ENCODE measurements at places on chromosomes 16 and 17.

GRCh38 chr17:28505986-28506665, at the start of gene FOXN1:
Gene FOXN1, plus strand, starts transcription at chr17:28506348. Its CDS starts 17,622 bp downstream, at chr17:28523970.
- no peak for DNase-seq

DNA sequence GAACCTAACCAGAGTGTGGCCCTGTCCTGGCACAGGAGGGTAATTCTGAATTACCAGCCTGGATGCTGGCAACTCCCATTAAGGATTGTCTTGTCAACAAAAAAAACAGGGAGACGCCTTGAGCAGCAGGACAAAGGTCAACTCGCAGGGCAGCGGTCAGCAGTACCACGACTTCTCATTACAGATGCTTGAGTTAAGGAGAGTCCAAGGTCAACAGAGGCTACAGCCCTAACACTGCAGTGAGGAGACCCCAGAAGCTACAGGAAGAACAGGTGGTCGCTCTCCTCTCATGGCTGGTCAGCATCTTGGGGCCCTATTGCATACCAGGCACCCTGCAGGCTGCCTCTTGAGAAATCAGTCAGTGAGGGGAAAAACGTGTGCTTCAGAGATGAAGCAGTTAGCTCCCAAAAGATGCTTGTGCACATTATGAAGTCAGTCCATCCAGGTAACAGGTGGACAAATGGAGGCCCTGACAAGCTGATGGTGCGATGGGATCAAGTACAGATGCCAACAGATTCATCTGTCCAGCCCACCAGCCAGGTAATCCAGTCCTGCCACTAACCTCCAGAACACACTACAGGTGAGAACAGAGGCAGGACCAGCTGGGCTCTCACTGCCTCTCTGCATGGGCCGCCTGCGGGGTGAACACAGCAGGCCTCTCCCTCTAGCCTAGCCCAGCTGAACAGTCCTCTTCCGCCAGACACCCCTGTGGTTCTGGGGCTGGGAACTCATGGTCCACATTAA, 4.2 kb downstream of the CSNK1D start:
- DNase-seq = no peak

- DNase-seq = no peak
Measured at GRCh38 chr16:55297062-55297909, 26.7 kb upstream of the IRX6 start.

DNA sequence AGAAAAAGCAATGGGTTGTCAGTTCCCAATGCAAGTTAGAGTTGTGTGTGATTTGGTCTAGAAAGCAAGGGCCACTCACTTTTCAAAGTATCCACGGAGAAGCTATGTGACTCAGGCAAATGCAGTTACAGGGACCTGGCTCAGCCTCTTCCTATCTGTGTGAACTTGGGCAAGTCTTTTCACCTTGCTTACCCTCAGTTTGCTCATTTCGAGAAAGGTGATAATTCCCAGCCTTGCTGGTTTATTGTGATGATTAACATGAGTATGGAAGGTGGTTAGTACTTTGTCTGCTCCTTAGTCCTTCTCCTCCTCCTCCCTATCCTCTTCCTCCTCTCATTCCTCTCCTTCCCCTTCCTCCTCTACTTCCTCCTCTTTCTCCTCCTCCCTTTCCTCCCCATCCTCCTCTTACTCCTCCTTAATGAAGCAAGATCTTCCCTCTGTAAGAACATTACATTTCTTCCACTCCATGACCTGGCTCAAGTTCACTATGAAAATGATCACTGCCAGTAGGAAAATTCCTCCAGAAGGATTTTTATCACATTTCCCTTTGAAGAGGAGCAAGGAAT, 204.0 kb downstream of the GRIN2A start:
- DNase-seq = no peak

- no peak for DNase-seq
Measured at GRCh38 chr16:28842696-28843095, 3.5 kb downstream of the TUFM start.

GRCh38 chr17:65456368-65457151, 104.9 kb downstream of the AXIN2 start:
- no peak for DNase-seq

DNA sequence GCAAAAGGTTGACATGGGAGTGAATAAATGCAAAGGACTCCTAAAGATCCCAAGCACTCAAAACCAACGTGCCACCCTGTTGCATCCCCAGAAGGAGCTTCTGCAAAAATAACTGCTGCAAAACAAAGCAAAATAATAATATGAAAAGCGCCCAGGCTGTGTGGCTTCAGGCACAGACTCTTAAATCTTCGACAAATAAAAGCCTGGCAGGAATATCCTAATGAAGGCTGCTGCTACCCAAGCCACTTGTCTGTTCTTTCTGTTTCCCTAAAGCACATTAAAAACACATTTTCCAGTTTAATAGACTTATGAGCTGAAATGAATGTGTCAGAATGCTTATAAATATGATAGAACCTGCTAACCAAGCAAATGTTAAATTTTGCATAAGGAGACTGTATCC, 154.0 kb downstream of the SLC39A11 start:
- no peak for DNase-seq

DNA sequence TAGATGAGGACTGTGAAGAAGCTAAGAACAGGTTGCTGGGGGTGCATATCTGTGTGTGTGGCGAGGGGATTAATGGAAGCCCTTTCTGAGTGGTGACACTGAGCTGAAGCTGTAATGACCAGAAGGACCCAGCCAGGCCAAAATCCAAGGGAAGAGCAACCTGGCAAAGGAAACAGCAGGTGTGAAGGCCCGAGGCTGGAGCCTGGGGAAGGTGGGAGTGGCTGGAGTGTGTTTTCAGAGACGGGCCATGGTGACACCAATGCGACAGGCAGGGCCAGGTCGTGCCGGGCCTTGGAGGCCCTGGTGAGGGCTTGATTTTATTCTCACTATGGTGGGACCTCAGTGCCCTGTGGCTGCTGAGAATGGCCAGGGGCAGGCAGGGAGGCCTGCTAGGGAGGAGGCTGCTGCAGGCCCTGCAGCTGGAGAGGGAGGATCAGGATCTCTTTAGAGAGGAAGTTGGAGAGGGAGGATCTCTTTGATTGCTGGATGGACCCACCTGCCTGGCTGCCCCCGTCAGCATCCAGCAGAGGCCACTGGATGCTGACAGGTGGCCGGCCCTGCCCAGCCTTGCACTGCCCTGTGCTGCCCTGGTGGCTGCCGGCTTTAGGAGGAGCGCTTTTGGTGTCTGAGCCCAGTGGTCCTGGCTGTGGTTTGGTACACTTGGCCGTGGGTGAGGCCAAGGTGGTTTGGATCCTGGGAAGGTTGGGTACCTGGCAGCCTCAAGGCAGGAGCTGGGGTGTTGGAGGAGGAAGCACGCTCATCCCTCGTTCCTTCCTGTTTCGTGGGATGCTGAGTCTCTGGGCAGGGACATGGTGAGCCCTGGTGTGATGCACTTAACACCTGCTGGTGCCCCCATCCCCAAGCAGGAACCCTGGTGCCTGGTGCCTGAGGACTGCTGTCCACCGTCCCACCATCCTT, 188.3 kb downstream of the SEC14L1 start:
- DNase-seq = no peak

DNA sequence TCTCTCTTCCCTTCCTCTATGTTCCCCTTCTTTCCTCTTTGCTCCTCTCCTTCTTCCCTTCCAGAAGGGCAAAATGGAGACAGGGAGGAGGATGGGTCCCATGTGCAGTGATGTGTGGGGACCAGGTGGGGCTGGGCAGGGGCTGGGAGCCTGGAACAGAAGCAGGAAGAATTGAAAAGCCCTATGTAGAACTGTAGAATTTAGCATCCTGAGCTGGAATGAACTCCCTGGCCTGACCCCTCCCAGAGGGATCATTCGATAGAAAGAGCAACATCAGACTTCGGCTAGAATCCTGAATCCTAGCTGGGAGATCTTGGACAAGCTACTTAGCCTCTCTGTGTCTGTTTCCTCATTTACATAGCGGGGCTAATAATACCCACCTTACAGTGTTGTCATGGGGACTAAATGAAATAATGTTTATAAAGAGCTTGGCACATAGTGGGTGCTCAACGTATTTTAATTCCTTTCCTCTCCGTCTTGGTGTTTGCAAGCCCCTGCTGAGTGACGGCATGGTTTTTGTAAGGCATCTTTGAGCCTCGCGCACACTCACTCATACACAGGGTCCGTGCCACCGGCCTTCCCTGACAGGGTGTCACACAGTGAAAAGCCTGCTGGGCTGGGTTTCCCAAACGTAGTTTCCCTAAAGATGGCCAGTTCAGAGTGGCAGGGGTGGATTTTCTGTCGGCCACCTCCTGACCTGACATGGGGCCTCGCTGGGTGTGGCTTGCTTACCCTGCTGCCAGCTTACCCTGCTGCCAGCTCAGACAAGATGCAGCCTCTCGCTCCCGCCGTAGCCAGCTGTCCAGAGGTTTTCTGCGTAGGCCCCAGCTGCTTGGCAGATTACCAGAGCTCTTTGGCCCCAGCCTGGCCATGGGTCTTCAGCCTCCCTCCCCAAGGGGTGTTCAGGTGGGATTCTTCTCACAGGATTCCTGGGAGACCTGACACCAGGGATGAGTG, 6.1 kb upstream of the ARHGAP23 start:
- DNase-seq = no peak

DNA sequence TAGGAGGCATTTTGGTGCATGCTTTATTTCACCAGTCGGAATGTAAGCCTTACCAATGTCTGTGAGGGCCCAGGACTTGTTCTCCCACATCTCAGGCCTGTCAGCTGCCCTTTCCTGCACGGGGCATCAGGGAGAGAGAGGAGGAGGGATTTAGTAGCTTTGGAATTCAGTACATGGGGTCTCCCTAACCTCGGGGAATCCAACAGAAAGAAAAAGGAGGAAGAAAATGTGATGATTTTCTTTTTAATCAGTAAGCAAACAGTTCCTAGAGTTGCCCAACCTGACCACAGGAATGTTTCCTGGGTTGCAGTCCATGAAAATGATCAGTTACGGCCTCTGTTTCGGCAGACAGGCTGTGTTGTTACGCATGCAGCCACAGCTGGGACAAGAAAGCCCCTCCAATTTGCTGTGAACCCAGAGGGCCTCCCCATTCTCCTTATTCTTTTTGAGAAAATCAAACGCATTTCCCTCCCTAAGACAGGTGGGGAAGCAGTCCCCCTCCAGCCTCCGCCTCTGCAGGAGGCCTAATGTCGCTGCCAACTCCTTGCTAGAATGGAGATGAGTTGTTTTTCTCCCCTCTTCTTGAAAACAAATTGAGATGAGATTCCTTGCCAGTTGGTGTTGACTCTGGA, 53.1 kb upstream of the TANGO6 start:
- DNase-seq = peak; percentile 35
